Effector memory CD4-positive, alpha-beta T cell (primary cell): ENCODE measurements at places on chromosomes 4 and X.

DNA sequence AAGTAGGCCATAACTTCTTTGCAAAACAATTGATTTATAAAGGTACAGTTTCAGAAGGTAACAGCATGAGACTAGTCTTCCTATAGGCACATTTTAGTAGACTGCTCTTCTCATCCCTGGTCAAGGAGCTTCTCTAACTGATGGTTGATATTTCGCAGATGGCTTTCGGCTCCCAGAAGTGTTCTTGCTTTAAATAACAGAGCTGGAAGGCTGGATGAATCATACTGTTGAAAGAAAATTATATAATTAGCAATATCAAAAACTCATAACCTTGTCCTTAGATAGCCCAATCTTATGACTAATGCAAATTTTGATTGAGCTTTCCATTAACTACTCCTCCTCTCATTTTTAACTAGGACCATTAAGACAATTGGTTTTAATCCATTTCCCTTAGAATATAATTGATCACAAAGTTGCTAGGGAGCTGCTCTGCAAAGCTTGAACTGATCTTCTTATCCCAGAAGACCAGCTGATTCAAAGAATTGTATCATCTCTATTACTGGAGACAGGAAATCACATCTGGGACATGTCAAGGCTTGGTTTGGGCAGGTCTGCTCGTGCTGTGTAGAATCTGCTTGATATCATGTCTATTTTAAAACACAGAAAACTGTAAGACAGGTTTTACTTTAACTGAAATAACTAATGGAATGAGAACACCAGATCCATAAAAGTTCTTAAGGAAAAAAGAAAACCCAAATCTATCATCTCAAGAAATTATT lies 38.6 kb downstream of the CENPU start:
- no peak for DNase-seq

DNA sequence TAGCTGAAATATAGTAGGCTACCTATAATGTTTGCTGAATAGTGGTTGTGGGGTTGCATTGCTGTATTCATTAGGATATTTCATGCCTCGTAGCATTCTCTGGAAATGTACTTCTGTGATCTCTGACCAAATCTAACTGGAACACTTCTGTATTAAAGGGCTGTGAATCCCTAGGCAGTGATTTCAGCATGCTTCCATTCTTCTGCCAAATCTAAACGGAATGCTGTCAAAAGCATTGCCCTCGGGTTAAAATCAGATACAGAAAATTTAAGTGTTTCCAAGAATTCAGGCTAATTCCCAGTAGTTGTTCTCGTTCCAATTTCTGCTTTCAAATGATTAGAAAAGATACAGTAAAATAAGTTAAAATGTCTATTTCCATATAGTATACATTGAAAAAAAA lies 1847.5 kb upstream of the IGFBP7 start:
- DNase-seq, result no peak

DNA sequence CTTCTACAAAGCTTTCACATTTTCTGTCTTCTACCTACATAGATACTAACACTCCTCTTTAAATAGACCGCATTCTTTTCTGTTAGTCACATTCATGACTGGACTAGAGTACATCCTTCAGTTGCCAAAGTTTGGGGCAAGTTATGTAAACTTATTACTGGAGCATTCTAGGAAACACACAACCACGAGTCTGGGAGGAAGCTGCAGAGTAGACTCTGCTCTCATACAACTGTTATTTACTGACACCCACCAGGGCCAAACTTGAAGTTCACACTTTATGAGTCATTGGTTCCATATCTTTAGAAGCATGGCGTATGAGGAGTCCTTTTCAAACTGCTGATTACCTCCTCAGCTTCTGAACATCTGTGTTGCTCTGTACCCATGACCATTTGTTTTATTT lies 87.0 kb downstream of the RNF150 start:
- no peak for DNase-seq

GRCh38 chr4:53431052-53431451 lies 53.6 kb downstream of the FIP1L1 start:
- DNase-seq, result no peak

DNA sequence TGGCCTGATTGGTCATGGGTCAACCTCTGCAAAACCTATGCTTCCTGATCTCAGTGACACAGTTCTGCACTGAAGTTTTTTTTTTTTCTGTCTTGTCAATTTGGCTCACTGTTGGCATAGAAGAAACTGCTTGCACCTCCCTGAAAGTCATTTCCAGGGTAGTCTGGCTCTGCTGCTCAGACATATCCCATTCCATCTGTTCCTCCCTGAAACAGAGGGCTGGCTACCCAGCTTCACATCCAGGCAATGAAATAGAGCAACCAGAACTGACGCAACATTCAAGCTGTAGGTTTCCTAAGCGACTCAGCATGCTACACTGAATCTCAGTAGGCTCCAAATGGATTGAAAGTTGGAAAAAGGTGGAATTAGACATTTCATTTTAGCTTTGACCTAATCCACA lies 176.8 kb upstream of the MBNL3 start:
- no peak for DNase-seq

GRCh38 chr4:139822391-139822790 lies 156.8 kb downstream of the MGST2 start:
- no peak for DNase-seq

GRCh38 chr4:59179372-59179771 lies 2020.8 kb upstream of the ADGRL3 start:
- DNase-seq, result no peak

DNA sequence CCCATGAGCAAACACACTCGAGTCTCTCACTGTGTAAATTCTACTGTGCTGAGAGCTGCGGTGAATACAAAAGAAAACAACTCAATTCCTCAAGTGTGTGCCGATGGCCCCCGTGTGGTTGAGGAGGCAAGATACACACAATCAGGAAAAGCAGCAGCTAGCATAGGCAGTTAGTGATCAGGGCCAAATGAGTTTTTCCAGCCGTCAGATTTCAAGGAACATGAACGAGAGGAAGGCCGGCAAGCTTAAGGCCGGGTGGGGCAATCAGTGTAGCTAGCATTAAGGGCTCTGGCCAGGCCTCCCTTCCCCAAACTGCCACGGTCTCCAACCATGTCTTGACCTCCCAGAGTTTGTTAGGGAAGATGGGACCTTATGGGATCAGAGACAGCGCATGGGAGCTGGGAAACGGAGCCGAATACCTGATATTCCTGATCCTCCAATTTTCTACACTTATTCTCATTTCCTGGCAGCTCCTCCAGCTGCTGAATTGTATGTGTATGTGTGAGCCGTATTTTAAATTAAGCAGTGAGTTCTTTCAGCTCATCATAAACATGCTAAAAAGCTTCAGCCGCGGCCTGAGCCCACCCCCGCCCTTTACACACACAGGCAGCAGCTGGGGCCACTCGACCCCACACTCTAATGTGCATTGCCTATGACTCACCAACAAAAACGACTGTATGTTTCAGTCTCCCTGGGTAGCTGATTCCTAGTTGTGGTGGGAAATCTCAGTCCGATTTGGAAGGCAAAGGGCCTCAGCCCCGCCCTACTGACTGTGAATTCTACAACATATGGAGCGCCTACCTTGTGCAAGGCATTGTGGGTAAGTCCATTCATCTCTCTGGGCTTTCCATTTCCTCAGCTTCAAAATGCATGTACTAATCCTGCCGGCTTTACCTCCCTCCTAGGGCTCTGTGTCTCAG lies 59.9 kb downstream of the RTL9 start:
- no peak for DNase-seq

DNA sequence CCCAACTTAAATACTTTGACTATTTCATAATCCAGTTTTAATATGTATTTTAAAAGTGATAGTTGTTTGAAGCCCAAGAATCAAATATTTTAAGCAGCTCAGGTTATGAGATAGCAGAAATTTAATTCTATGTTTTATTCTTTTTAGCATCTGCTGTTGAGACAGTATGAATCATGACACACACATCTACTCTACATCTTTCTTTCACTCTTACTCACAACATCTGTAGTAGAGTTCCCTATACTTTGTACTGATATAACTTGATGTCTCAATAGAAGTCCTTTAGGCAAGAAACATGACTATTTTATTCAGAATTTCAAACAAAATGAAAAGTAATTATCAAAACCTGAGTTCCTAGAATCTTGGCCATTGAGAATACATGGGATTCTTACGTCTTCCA lies 187.9 kb upstream of the GNPDA2 start:
- DNase-seq, result no peak

DNA sequence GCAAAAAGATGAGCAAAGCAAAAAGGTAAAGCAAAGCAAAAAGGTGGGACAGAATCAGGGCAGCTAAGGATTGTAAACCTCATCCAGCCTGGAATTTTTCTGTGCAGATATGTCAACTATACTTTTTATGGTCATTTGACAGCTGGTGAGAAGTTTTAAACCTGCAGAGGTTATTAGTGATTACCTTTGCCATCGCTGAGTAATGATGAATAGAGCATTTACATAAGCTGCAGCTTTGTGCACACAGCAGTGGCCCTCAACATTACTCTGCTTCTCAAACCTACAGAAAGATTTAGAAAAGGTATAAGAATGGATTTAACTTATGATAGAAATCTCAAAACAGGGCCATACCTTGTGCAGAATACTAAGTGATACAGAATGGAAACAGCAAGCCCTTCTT lies 54.5 kb upstream of the C4orf54 start:
- no peak for DNase-seq

GRCh38 chr4:3268395-3269104 lies 19.6 kb downstream of the MSANTD1 start:
- no peak for DNase-seq

- DNase-seq, result no peak
Observed at GRCh38 chr4:22490718-22491315, 25.0 kb downstream of the ADGRA3 start.

GRCh38 chr4:27048429-27049238 lies 188.0 kb downstream of the STIM2 start:
- DNase-seq, result no peak

GRCh38 chr4:25182937-25183336 lies 22.7 kb upstream of the SEPSECS start:
- no peak for DNase-seq

DNA sequence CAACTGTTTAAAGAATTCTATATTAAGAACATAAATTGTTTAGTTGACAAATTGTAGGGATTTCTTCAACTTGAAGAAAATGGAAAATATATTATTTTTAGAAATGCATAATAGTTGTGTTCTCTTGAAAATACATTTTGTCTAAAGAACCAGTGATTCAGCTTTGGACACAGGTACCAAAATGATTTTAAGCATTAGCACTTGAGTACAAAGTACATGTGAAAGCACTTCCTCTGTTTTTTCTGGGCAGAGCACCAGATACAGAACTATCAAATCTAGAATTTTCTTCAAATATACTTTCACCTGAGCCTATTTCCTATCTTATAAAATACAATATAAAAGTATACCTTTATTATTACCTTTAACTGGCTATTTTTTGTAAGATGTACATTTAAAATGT lies 539.8 kb downstream of the ADGRL3 start:
- no peak for DNase-seq

DNA sequence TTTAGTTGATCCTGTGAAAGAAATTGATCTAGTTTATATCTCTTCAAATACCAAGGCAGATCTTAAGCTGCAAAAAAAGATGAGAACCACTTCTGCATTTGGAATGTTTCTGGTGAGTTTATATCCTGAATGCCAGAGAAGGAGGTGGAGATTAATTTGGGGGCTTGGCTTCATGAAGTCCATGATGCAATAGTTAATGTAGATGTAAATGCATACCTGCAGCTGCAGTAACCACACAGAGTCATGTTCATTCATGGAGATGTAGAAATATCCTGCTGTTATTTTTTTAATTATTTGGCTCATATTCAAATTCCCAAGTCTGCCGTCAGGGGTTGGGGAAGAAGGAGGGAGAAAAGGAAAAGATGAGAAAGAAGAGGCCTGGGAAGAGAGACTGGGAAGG lies at the start of gene SULT1E1:
SULT1E1 (minus strand) TSS at position 94 of the 400 bp plus-strand sequence. CDS start 2,501 bp downstream, outside the sequence.
- no peak for DNase-seq

DNA sequence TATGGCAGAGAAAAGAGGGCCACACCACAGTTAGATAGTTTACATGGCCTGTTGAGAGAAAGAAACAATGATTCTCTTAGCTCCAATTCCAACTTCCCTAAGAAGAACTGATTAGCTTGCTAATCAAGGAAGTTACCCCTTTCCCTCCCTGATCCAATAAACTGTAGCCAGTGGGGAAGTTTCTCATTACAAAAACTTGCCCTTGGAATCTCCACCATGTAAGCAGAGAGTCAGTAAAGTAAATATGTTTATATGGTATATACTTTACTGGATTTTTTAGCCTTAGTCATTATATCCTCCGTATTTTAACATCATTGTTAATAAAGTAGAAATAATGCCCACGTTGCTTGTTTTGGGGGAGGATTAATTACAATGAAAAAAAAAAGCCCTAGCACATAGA lies 7.7 kb upstream of the ADGRL3 start:
- no peak for DNase-seq

- DNase-seq, result no peak
Observed at GRCh38 chr4:184913356-184914143, 87.8 kb upstream of the ACSL1 start.

DNA sequence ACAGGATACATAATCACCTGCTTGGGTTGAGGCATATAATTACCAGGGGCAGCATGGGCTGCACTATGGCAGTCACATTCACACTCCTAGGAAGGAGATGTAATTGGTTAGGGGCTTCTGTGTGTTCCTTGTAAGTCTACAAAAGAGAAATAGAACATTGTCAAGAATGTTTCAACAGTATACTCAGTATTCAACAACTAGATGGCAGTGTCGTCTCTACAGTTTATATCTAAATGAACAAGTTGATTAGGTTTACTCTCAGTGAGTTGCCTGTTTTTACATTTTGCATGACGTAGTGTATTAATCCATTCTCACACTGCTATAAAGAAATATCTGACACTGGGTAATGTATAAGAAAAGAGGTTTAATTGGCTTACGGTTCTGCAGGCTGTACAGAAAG lies 50.5 kb upstream of the RAB33B start:
- no peak for DNase-seq

GRCh38 chr4:168566726-168567125 lies 69.9 kb downstream of the PALLD start:
- DNase-seq, result no peak

GRCh38 chrX:154019061-154019621 lies 561 bp downstream of the IRAK1 start:
- DNase-seq, result no peak

DNA sequence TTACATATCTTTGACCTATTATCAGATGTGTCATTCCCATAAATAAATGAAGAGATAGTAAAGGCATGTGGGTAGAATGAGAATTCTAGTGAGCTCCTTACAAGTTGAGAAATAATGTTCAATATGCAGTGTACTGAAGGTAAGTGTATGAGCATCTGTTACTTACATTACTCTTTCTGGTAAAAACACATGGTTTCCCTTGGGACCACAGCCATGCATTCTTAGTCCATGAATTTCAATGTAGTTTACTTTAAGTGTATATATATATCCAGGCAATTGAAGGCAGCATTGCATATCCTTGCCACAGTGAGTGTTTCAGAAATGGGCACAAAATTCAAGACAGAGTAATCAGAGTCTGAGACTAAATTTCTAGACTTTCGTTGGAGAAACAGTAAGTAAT lies 277.2 kb downstream of the CXXC4 start:
- DNase-seq, result no peak

- DNase-seq, result no peak
Observed at GRCh38 chr4:68877555-68877954, 61.8 kb downstream of the UGT2B10 start.
